Activated CD4-positive, alpha-beta T cell treated with anti-CD3 and anti-CD28 coated beads, Interleukin-2, amount 50 U/mL, for 4 hours (primary cell): ENCODE measurements at places on chromosomes 5 and 9.
A peak's percentile ranks its signal among the peaks of the same experiment; 100 is the strongest.

DNA sequence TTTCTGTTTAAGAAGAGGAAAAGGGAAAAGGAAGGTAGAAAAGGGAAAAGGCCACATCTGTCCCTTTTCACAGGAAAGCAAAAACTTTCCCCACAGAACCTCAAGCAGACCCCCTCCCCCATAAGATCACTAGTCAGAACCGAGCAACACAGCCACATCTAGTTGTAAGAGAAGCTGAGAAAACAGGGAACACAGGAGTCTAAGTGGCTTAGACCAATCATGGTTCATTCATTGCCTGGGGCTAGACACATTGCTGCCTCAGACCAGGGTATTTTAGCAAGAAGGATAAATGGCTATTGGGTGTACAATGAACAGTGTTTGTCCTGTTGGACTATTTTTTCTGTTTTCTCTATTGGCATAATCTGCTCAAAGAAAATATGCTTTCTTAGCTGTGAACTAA, 98.0 kb downstream of the ARL15 start:
- no peak for DNase-seq

DNA sequence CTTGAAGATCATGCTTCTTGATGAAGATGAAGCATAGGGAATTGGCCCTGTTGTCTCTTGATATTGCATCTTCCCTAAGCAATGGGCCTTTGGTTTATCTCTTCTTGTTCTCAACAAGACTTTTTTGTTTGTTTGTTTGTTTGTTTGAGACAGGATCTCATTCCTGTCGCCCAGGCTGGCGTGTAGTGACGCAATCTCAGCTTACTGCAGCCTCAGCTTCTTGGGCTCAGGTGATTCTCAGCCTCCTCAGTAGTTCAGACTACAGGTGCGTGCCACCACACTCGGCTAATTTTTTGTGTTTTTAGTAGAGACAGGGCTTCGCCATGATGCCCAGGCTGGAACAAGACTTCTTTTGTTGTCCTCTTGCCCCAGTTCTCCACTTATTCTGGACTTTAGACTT, 5.2 kb downstream of the TMEFF1 start:
- DNase-seq: no peak

DNA sequence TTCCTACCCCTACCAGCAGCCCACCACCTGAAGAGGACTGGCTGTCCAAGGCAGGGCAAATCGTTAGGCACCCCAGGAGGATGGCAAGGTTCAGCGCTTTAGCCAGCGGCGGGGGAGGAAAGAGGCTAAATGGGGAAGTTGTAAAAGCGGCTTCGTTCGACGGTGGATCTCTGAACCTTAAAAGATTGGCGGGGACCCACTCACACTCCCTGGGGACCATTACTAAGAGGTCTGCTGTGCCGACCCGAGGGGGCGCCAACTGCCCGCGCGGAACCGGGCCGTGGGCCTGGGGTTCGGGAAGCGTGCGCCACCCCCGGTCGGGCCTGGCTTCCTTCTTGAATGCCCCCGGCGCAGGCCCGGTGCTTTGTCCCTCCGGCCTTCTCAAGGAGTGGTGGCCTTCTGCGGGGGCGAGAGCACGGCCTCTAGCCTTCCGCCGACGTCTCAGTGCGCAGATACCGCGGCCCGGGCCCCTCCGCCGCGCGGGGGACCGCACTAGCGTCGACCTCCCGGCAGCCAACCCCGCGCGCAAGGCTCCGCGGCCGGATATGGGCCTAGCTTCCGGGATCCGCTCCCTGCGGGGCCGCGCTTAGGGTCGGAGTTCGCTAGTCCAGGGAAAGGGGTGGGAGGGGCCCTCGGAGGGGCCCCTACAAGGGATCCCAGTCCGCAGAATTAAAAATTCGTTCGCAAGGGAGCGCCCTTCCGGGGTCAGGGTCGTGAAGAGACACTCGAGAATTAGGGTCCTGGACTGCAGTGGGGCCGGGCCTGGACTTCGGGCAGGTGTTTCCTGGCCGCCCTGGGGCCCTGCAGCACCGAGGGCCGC, 10.5 kb downstream of the NR2F1-AS1 start:
- no peak for DNase-seq

GRCh38 chr5:116658141-116658540, 83.5 kb upstream of the SEMA6A start:
- DNase-seq: no peak

- no peak for DNase-seq
Observed at GRCh38 chr9:86529496-86530275, 175.5 kb upstream of the TUT7 start.

- no peak for DNase-seq
Observed at GRCh38 chr9:106177216-106177615, 482.9 kb downstream of the TMEM38B start.

DNA sequence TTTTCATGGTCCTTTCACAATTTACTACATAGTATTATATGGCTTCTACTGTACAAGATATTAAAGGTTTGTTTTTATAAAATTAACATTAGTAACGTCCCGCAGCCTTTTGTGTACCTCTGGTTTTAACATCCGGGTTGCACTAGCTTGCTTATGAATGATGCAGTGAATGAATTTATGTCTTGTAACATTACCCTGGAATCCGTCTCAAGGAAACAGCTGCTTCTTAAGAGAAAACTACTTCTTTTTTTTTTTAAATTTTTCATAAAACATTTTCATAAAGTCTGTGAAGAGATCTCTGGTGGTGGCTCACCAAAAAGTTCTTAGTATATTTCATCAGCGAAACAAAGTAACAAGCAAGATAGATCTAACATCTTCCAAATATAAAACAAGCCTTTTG, 23.6 kb downstream of the MARCHF3 start:
- no peak for DNase-seq

DNA sequence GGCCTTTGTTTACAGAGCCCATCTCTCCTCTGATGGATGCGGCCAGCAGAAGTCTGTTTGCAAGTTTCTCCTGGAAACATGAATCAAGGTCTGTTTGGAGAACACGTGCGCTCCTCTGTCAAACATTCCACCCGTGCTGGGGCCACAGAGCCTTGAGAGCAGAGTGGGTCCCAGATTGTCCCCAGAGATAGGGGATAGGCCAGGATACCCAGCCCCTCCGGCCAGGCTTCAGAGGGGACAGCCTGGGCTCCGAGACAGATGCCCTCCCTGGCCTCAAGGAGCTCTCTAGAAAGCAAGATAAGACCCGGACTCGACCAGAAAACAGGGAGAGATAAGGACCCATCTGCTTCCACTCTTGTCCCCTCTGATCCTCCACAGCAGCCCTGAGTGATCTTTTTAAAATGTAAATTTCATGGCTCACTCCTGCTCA, 40.4 kb upstream of the HAND1 start:
- DNase-seq: no peak

GRCh38 chr5:149493316-149493715, 57.9 kb downstream of the CSNK1A1 start:
- no peak for DNase-seq

- no peak for DNase-seq
Observed at GRCh38 chr9:8614926-8615440, 815.4 kb upstream of the DMAC1 start.

GRCh38 chr5:173781816-173782670, 106.1 kb upstream of the CPEB4 start:
- DNase-seq: peak; percentile 68

DNA sequence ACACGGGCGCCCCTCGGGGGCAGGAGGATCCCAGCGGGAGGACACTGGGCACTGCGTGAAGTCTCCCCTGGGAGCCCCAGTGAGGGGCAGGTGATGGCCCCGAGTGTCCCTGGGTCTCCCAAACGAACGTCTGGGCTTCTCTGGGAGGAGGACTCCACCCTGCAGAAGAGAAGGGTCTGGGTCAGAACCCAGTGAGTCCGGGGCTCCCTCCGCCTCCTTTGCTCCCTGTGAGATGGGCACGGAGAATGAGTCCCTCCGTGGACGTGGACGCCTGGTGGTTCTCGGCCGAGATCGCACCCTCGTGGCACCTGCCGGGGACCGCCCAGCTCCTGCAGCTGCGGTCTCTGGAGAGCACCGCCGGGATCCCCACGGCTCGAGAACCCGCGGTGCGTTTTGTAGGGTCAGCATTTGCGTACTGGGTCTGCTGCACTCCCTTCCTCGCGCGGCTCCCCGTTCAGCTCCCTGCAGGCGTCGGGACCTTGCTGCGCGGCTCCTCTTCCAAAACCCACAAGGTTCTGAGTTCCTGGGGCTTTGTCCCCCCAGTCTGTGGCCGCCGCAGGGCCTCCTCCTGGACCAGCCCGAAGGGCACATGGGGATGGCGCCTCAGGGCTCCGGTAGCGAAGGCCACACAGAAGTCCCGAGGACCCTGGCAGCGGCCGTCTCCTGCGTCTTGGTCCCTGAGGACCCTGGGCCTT, 10.2 kb upstream of the CEP72 start:
- no peak for DNase-seq

DNA sequence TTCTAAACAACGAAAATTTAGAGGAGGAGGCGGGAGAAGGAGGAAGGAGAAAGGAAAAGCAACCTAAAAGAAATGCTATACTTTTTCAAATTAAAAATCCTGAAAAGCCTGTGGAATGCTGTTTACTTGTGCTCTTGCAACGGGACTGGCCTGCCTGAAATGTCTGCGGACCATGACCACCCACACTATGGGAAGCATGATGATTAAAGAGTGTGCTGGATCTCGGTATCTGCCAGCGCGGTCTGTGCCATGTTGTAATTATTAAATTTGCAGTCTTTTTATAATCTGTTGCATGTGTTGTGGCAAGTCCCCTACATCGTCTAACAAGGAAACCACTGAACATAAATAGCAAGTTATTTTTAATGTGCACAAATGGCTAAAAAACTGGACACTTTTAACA, 111.4 kb downstream of the FANCC start:
- no peak for DNase-seq

GRCh38 chr5:158570502-158570901, 529.2 kb downstream of the EBF1 start:
- no peak for DNase-seq

DNA sequence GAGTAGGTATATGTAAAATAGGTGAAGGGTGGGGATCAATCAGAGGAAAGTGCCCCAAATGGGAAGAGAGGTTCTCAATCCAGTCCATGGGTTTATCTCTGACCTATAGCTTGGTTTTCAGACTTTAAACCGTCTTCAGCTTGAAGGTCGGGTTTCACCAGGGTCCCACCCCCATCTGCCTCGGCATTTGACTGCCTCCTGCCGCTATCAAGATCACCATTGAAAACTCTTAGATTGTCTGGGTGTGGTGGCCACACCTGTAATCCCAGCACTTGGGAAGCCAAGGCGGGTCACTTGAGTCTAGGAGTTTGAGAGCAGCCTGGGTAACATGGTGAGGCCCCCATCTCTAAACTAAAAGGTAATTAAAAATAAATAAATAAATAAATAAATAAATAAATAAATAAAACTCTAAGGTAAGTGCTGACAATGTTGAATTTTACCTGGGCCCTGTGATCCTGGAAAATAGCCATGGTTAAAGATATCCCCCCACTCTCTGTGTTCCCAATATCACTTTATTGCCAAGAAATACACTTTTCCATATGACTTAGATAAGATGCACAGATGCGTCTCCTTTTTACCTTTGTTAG, 48.8 kb downstream of the TARS1 start:
- DNase-seq: no peak

GRCh38 chr5:159982421-159983173, 26.3 kb upstream of the TTC1 start:
- no peak for DNase-seq

GRCh38 chr5:176775409-176775808, 35.0 kb upstream of the UNC5A start:
- DNase-seq: no peak

DNA sequence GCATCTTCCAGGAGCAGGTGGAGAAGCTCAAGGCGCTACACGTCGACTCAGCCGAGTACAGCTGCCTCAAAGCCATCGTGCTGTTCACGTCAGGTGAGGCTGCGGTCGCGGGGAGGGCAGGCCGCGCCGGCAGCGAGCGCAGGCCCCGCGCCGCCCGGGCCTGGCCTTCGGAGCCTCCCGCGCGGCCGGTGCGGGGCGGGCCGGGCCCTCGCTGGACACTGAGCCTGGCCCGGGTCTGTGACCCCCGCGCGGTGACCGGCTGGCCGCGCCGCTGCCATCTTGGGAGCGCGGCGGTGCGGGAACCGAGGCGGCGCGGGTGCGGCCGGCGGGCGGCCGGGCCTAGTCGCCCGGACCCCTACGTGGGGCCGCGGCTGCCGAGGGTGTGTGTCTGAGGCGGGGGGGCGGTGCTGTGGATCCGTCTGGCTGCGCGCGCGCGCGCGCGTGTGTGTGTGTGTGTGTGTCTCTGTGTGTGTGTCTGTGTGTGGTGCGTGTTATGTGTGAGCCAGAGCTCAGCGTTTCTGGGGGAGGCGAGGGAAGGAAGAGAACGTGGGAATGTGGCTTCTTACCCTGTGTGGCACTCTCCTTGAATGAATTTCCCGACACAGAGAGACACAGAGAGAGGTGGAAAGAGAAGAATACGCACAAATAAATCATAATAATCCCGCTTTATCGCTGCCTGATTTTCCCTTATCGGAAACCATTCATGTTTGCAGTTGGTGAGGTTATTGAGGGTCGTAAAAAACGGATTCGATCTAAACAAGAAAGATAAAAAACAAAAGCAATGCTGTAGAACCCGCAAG, 5.5 kb downstream of the NR2F1 start:
- DNase-seq: no peak

- DNase-seq: no peak
Observed at GRCh38 chr9:75532233-75533050, 358.0 kb upstream of the PCSK5 start.

GRCh38 chr5:158473016-158473635, 614.2 kb upstream of the CLINT1 start:
- DNase-seq: no peak

- no peak for DNase-seq
Observed at GRCh38 chr5:98069876-98070512, 703.5 kb upstream of the RGMB start.

DNA sequence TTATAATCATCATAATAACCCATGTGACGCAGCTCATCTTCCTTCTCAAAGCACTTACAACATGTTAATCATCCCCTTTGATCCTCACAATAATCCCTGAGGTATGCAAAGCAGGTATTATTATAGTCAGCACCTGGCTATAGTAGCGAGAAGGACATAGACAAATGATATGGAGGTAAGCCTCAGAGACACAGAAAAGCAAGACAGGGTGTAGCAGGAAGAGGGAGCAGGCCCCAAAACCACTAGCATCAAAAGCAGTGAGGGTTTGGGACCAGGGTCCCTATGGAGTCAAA, 139.2 kb upstream of the SLC30A5 start:
- DNase-seq: no peak

GRCh38 chr5:107990881-107991810, 320.4 kb upstream of the EFNA5 start:
- no peak for DNase-seq

- no peak for DNase-seq
Observed at GRCh38 chr9:100228352-100228869, 124.3 kb downstream of the TEX10 start.
